Right ventricle myocardium inferior (tissue), 1 donor: ENCODE measurements at places on chromosomes 5 and 9. TPM values are rescaled to one million over a fixed set of nuclear protein-coding genes. Genes with fewer than 3 reads are reported as not detected.

Gene GPX3
- total RNA-seq, result 627 TPM

GRCh38 chr9:72309364-72310133 is 55.5 kb downstream of the ZFAND5 start:
- no peak for DNase-seq

DNA sequence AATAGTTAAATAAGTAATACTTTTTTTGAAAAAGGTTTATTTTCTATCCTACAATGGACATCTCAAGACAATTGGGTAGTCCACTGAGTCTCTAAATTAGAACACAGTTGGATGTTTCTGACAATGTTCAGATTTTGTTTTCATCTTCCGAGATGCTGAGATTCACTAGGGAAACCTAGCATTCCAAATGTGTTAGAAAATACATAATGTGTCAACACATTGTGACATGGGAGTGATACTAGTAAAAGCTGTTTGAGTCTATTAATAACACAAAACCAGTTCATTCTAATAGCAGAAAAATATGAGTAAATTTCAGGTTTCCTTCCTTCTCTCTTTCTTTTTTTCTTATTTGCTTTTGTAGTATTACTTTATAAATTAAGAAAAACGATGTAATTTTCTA is 68.2 kb upstream of the CDH10 start:
- DNase-seq, result no peak

- no peak for DNase-seq
Observed at GRCh38 chr5:170537451-170538095, 33.8 kb downstream of the KCNIP1 start.
